NCI-H2081 (cell line): ENCODE measurements at places on chromosomes 1 and 21.

DNA sequence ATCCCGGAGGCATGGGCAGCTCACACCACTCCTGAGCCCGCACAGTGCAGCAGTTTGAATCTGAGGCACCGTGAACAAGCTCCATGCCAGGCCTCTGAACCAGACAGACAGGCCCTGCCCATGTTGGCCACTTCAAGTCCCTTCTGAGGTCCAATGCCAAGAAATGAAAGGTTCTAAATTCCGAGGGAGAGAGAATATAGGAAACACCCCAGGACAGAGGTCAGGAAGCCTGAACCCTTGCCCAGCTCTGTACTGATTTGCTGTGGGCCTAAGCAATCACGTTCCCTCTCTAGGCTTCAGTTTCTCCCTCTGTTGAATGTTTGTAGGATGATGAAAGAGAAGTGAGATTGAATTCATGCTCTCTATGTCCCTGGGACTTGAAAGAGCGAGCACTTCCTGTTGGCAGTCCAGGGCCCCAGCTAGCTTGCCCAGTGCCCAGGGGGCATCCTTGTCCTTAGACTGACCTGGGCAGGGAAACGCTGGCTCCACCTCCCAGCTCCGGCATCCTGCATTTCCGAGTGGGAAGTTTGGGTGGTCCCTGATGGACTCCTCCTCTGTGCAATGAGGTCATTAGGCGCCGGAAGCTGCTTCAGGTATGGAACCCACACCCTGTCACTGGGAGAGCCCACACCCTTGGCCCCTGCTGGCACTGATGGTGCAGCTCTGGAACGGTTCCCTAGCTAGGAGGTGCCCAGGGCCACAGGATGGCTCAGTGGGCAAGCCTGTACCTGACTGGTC lies 242.4 kb upstream of the TMEM51 start:
- no peak for DNase-seq

GRCh38 chr1:32759521-32759981 lies 57.0 kb upstream of the SYNC start:
- no peak for DNase-seq

- no peak for DNase-seq
Observed at GRCh38 chr1:28439320-28439719, 66.5 kb upstream of the RCC1 start.

DNA sequence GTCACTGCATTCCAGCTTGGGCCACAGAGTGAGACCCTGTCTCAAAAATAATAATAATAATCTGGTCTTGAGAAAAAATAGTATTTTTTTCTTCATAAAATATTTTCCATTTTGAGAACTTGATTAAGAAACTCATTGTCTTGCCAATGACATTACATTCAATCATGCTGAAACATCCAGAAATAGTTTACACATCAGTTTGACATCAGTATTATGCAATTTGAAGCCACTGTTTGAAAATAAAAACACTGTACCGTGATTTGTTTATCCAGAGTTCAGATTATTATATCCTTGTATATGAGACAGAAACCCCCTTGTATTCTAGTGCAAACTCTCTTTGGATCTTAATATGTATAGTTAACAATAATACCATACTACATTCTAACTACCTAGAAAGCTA lies 6.9 kb downstream of the FMO2 start:
- no peak for DNase-seq

- DNase-seq = no peak
Observed at GRCh38 chr1:32881291-32881690, 5.0 kb upstream of the HPCA start.

DNA sequence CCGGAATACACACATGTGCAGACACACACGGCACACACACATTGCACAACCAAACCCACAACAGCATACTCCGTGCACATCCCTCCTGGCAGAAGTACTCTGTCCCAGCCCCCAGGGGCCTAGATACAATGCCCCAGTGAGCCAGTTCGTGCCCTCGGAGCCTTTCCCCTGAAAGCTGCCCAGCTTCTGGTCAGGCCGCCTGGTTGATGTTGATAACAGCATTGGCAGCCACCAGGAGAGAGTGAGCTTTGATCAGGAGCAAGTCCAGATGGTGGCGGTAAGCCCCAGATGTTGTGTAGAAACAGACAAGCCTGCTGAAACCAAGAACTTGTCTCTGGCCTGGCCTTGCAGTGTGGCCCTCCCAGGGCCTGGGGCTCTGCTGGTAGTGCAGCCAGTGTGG lies 109.1 kb downstream of the GRIK3 start:
- DNase-seq = no peak

GRCh38 chr1:202915146-202915545 lies 11.9 kb downstream of the KLHL12 start:
- DNase-seq = peak; percentile 53

GRCh38 chr1:202416641-202417040 lies 68.1 kb downstream of the PPP1R12B start:
- no peak for DNase-seq

- no peak for DNase-seq
Observed at GRCh38 chr1:212591922-212592321, 16.6 kb upstream of the ATF3 start.

GRCh38 chr21:28604946-28605537 lies 387.6 kb downstream of the LTN1 start:
- DNase-seq = no peak

GRCh38 chr1:63662056-63662836 lies 69.0 kb downstream of the PGM1 start:
- DNase-seq = no peak

GRCh38 chr21:16579538-16579937 lies 849.8 kb downstream of the USP25 start:
- no peak for DNase-seq

DNA sequence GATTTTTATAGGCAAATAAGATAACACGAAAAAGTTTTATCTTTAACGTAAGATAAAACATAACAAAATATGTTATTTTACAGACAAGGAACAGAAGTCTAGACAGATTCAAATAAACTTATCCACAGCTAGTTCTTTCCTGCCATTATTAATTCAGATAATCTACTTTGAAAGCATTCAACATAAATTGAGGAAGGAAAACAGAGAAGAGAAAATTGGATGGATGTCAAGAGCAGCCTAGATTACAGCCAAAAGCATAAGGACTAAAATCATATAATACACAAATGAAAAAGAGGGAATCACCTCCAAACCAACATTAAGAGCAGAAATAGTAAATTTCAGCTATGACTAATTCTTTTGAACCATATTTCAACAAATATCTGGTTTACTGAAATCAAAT lies 15.5 kb downstream of the TRIM33 start:
- DNase-seq = no peak

GRCh38 chr1:66497910-66498309 lies 36.0 kb upstream of the SGIP1 start:
- DNase-seq = no peak

GRCh38 chr1:162541619-162542141 lies 19.8 kb upstream of the UAP1 start:
- no peak for DNase-seq

GRCh38 chr1:207849016-207849415 lies 61.9 kb downstream of the CD34 start:
- no peak for DNase-seq

- no peak for DNase-seq
Observed at GRCh38 chr1:222953585-222953984, 138.7 kb downstream of the DISP1 start.

GRCh38 chr1:105632342-105633196 lies 1423.9 kb upstream of the PRMT6 start:
- no peak for DNase-seq

GRCh38 chr1:214678386-214678785 lies 75.4 kb downstream of the CENPF start:
- DNase-seq = no peak

GRCh38 chr1:17195731-17196130 lies 9.2 kb upstream of the PADI1 start:
- DNase-seq = no peak

DNA sequence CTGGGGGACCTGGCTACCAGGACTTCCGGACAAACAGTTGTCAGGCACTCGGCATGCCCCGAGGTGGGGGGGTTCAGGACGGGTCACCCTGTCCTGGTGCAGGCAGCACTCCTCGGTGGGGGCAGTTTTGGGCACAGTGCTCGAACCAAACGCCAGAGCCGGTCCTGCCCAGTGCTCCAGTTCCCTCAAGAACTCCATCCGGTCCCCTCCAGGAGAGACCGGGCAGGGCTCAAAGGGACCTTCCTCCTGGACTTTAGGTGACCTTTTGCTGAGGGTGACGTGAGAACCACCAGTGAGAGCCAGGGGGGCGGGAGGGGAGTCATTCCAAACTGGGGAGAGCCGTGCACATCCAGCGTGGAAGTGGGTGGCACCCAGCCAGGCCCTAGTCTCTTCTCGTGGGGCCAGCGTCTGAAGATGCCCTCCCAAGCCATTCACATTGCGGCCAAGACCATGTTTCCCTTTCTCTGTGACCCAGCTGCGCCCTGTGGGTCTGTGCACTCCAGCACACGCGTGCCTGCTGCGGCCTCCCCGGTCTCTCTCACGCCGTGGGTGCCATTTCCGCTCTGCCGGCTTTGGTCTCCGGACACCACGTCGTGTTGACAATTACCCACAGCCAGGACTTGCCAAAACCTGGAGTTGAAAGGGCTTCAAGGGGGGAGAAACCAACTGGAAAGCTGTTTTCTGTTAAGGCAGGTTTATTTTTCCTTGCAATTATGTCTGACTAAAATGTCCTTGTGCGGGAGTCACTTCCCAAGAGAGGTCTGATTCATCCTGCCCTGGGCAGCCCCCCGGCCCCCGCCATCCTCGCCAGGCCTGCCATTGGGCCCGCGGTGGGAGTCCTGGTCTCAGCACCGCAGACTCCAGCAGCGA lies 178.8 kb upstream of the ARHGEF16 start:
- DNase-seq = no peak

GRCh38 chr1:91872559-91873081 lies 13.3 kb downstream of the TGFBR3 start:
- DNase-seq = no peak

- DNase-seq = no peak
Observed at GRCh38 chr1:104874044-104874443, 1124.3 kb downstream of the AMY1C start.

- DNase-seq = no peak
Observed at GRCh38 chr1:93769777-93770176, 88.1 kb upstream of the BCAR3 start.

DNA sequence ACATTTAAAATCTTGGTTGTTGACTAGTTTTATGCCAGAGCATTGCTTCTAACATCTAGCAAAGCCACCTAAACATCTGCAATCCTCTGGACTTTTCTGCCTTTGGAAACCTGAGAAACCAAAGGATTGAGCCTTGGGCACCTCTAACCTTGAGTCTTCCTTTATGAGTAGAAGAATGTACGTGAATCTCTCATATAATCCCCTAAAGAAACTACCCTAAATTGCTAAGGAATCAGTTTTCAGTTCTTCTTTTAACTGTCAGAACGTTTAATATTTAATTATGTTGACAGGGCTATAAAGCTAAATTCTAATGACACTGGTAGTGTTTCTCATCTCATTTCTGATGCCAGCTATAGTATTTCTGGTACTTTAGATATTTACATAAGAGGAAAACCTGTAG lies 997.3 kb downstream of the AMY1C start:
- no peak for DNase-seq

GRCh38 chr1:173864179-173864867 lies 3.5 kb downstream of the GAS5 start:
- no peak for DNase-seq

- no peak for DNase-seq
Observed at GRCh38 chr1:2632051-2632430, 775 bp downstream of the MMEL1 start.

GRCh38 chr21:44458971-44459711 lies 3.8 kb downstream of the LRRC3 start:
- DNase-seq = peak; percentile 8
